ENCODE measurements at places on chromosomes 13 and 19.

- DNase-seq, result no peak
Observed at GRCh38 chr13:105345730-105346129, 1189.7 kb downstream of the EFNB2 start.

- peak; percentile 32 for DNase-seq
Observed at GRCh38 chr19:11268783-11269267, 6.5 kb upstream of the DOCK6 start.

DNA sequence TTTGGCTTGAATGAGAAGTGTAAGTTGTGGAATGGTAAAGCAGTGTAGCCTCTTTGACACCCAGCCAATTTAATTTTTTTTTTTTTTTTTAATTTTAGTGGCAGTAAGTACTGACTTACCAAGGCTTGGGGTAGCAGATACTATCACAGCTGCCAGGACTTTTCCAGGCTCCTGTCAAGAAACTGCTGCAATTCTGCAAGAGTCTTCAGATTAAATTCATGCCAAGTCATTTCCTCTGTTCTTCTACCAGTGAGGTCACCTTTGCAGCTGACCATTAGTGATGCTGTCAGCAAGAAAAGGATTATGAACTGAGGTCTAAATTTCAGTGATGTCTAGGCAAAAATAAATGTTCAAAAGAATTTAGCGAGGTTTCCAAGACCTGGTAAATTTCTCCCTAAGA is 91.2 kb downstream of the GGACT start:
- peak; percentile 27 for DNase-seq

DNA sequence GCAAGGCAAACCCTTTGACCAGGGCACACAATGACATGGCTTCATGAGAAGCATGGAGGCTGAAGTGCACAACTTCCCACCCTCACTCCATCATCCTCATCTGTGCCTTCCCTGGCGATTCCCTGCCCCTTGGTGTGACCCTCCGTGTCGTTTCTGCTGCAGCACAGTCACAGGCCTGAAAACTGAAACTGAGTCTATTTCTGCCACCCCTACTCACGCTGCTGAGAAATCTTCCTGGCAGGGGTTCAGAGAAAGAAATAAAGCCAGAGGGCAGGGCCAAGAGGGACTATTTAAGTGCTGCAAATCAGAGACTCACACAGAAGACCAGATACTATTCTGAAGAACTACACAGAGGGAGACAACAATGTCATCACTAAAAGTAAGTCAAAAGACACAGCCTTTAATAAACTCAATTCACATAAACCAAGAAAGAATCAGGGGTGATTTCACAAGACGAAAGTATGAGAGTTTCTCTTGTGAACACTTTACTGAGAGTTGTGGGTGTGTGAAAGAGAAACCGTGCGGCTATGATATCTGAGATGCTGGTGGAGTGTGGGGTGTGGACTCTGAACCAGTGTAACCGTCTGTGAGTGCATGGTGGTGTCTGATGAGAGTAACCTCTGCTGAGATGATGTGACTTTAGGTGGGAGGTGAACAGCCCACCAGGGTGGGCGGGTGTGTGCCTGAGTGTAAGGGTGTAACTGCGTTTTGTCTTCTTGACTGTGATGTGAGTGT is 23.5 kb downstream of the LGALS16 start:
- DNase-seq, result no peak

DNA sequence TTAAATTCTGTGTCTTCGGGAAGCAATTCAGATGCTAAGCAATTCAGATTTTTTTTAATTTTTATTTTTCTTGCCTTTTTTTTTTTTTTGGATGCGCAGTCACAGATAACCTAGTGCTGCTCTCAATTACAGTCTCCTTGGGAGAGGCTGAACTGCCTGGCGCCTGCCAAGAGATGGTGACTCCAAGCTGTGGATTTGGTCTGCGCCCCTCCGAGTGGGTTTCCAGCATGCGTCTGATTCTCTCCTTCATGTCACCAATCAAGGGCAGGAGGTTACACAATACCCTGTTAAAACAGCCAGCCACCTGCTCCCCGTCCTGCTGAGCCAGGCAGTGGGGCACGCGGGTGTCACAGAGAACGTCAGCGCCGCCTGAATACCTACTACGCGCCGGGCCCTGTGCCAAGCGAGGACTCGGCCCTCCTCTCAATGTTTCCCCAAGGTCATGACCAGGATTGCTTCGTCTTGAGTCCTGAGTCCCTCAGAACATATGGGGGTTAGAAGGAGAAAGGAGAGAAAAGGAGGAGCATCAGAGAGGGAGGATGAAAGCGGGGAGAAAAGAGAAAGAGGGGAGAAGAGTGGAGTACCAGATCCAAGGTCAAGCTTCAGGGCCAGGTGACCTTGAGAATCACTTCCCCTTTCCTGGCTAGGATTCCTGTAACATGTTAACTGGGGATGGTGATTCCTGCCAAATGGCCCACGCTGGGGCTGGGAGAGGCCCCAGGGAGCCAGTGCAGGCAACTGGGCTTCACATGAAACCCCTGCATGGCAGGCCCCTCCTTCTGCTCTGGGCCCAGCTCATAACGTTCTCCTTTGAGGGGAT is 213.6 kb downstream of the URI1 start:
- no peak for DNase-seq

DNA sequence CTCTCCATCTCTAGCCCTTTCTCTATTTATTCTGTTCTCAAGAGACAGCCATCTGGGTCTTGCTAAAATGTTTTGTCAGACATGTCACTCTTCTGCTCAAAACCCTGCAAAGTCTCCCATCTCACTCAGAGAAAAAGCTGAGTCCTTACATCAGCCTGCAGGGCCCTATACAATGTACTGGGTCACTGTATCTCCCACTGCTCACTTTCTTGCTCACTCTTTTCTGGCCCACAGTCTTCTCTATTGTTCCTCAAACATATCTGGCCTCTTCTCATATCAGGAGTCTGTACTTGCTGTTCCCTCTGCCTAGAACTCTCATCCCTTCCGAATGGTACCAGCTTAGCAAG is 189.2 kb downstream of the ENOX1 start:
- no peak for DNase-seq

- DNase-seq, result no peak
Observed at GRCh38 chr19:5908773-5909442, 4.2 kb downstream of the VMAC start.

DNA sequence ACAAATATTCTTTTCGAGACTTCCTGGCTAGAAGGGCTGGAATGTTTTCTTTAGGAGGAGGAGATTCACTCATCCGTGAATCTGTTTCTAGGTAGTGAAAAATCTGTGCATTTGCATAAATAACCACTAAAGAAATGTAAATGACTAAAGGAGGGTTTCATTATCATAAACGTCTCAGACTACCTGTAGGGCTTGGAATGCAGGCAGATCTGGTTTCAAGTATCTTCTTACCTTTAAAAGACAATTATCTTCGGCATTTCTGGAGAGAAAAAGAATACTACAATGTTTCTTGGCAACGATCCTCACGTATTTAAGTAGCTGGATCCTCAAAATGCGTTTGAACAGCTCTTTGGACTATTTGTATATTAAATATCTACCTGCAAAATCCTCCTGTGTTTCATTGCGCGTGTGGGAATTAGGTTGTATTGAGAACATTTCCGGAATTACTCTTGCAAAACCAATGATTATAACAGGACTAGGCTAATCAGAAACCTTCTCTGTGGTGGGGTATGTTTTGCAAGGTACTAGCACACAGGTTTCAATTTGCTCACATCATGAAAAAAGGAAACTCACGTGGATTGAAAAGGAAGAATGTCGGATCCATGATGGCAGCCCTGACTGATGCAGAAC is 291.1 kb upstream of the ARGLU1 start:
- no peak for DNase-seq

GRCh38 chr13:51542346-51543242 is 41.7 kb upstream of the WDFY2 start:
- peak; percentile 35 for DNase-seq

DNA sequence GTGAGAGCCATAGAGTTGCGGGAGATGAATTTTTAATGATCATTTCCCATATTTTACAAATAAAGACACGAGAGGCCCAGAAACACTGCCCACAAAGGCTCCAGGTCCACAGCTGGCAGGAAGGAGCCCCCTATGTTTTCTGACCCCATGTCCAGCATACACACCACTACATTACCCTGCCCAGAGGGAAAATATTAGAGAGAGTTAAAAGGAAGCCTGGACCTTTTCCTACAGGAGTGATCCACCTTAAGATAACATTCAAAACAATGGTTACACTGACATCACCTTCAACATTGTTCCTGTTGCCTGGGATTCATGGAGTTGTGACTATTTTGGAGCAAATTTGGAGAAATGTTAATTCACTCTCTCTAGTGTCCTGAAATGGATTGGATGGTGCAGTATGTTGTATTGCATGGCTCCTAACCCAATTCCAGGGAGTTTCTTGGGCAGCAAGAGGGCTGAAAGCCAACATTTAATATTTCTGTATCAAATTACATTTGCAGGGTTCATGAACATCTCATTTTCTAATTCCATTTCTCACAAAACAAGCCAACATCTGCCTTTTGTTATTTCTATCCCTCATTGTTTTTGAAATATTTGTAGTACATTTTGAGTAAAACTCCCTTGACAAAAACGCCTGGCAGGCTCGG is 172.5 kb downstream of the DLEU7 start:
- no peak for DNase-seq

DNA sequence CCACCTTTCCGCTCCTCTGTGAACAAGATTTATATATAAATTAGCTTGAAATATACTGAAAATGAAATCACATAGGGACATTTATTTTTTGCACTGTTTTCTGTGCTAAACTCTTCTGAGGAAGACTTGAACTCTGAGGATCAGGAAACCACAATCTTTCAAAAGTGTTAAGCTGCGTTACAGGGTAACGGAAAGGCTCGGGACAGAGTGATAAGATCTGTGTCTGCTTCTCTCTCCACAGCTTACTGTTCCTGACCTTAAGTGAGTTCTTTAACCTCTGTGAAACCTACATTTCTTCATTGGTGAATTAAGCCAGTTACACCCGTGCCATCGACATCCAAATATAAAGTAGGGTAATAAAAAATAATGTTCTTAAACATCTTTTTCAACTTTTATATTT is 38.9 kb downstream of the DACH1 start:
- DNase-seq, result peak; percentile 82

DNA sequence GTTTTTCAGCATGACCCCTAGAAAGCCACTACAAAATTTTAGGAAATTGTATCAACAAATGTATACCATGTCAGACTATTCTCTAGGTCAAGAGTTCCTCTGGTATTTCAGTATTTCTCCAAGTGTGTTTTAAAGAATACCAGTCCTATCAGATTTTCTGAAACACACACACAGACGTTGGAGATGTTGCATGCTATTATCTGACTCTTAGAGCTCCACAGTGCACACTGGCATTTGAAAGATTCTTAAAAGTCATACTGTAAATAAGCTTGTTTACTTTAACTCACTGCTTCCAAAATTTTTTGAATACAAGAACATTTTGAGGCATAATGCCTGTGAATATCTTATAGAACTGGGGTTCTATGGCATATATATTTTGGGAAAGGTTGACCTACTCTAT is 33.8 kb upstream of the VWA8 start:
- DNase-seq, result peak; percentile 62

DNA sequence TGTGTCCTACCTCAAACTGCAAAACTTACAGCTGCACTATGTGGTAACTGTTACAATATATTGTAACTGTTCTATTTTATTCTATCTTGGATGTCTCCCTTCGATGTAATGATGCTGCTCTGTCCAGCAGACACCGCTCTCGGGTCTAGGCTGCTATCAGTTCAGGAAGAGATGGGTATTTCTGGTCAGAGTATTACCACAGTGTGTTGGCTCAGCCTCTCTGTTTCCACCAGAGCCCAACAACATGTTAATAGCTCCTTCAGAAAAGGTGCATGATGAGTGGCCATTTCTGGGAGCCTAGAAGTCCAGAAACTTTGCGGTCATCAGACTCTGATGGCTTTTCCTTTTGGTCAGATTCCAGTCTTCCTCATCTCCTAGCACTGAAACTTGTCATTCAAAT is 35.9 kb upstream of the IGFL1 start:
- peak; percentile 66 for DNase-seq

GRCh38 chr19:56125806-56126590 is 4.9 kb upstream of the ZNF787 start:
- peak; percentile 93 for DNase-seq

GRCh38 chr19:58560007-58560887 is 1.8 kb upstream of the UBE2M start:
- DNase-seq, result no peak

DNA sequence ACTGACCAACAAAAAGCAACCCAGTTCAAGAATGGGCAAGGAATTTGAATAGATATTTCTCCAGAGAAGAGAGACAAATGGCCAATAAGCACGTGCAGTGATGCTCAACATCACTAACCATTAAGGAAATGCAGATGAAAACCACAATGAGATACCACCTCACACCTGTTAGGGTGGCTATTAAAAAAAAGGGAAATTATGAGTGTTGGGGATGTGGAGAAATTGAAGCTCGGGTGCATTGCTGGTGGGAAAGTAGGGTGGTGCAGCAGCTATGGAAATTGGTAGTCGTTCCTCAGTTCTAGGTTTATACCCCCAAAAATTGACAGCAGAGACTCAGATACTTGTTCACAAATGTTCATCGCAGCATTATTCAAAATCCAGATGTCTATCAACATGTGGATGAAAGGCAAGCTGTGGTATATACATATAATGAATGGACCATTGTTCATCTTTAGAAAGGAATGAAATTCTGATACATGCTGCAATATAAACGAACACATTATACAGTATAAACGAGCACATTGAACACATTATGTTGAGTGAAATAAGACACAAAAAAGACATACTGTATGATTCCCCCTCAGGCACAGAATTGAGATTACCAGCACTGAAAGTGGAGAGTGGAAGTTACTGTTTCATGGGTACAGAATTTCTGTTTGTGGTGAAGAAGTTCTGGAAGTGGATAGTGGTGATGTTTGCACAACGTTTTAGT is 927 bp downstream of the CHAMP1 start:
- peak; percentile 24 for DNase-seq

- peak; percentile 57 for DNase-seq
Observed at GRCh38 chr19:51702103-51702824, 9.1 kb downstream of the SPACA6 start.

DNA sequence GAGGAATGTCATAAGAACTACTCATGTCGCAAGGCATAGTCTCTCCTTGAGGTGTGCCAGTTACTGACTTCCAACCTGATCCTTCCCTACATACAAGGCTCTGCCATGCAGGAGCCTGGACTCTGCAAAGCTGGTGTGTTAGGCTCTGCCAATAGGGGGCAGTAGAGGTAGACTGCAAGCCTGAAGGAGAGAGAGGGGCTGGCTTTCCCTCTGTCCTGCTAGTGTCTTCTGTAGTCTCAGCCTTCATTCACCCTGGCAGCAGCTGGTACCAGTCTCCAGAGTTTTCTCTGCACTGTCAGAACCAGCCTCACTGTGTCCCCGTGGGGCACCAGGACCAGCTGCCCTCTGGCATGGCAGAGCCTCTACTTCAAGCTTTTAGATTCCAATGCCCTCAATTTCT is 14.5 kb downstream of the SHISA2 start:
- peak; percentile 48 for DNase-seq

- no peak for DNase-seq
Observed at GRCh38 chr19:23528376-23528775, 133.1 kb upstream of the ZNF91 start.

GRCh38 chr19:42003506-42004294 is 9.7 kb upstream of the ATP1A3 start:
- DNase-seq, result no peak

DNA sequence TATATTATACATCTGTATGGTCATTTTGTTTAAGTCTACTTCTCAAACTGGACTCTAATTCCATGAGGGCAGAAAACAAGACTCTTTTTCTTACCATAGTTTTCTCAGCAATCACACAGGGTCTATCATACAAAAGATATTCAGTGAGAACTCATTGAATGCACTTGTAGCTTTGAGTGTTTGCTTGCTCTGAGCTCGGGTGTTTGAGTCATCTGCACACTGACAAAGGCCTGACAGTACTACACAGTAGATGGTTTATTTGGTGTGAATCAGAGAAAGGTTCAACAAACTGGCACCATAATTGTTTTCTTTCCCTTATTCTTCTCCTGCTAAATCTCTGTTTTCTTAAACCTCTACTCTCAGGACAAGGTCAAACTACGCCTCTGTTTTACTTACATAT is 586.4 kb downstream of the LMO7 start:
- DNase-seq, result no peak
